Activated CD8-positive, alpha-beta memory T cell treated with anti-CD3 and anti-CD28 coated beads, Interleukin-2, amount 50 U/mL, for 4 hours (primary cell): ENCODE measurements at places on chromosomes 2 and 18.

- DNase-seq = no peak
Observed at GRCh38 chr2:215851082-215851481, 162.3 kb downstream of the MREG start.

DNA sequence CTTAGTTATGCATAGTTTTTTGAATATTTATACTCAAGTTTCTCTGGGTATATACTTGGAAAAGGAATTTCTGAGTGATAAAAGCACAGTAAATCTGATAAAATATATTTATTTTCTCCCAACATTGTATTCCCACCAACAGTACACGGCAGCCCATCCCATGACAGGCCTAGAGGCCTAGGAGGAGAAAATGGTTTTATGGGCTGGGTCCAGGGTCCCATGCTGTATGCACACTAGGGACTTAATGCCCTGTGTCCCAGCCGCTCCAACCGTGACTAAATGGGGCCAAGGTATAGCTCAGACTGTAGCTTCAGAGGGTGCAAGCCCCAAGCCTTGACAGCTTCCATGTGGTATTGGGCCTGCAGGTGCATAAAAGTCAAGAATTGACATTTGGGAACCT, 1007.7 kb downstream of the DSC3 start:
- DNase-seq = no peak

DNA sequence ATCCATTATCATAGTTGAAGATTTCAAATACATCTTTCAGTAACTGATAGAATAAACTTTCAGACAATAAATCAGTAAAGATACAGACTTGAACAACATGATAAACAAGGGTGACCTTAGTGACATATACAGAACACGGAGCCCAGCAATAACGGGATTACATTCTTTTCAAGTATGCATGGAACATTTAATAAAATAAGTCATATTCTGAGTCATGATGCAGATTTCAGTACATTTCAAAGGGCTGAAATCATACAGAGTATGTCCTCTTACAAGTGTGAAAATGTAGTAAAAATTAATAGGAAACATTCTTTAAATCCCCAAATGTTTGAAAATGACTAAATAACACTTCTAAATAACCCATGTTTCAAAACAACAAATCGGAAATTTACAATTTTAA, 17.2 kb upstream of the KLHL29 start:
- no peak for DNase-seq

GRCh38 chr2:120771111-120771780, 35.6 kb downstream of the GLI2 start:
- peak; percentile 5 for DNase-seq

- no peak for DNase-seq
Observed at GRCh38 chr2:130251535-130251872, 53.3 kb upstream of the TUBA3E start.

GRCh38 chr2:16869711-16870110, 204.1 kb upstream of the CYRIA start:
- DNase-seq = no peak

GRCh38 chr2:102891296-102891695, 129.5 kb downstream of the TMEM182 start:
- DNase-seq = no peak

DNA sequence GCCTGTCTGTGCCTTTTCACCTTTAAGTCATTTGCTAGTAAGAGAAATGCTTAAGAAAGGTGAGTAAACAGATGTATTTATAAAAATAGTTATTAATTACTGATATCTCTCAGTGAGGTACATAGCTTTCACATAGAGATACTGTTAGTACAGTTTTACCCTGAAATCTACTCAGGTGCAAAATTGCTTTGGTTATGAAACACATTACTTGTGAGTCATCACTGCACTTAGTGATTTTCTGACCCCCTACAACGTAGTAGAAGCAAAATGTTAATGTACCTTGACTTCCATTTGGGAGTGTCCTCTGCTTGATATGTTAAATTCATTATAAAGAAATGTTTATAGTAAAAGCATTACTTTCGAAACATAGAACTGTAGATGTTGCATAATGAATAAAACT, 6.5 kb downstream of the GLS start:
- DNase-seq = no peak

- no peak for DNase-seq
Observed at GRCh38 chr2:66536997-66537396, 102.1 kb downstream of the MEIS1 start.

DNA sequence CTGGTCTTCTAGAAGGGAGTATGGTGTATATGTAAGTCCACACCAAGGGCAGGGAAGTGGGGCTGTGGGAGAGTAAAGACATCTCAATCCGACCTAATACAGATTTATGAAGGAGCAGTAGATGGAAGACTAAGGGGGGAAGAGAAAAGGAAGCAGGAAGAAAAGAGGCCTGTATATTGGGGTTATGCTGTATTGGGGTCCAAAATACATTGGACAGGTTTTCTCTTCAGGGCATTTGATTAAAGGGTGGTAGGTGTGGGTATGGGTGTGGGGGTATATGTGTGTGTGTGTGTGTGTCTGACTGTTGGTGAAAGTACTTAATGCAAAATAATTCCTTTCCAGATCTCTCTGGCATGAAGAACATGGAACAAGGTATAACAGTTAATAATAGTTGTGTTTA, 33.6 kb upstream of the SCYGR2 start:
- DNase-seq = no peak

DNA sequence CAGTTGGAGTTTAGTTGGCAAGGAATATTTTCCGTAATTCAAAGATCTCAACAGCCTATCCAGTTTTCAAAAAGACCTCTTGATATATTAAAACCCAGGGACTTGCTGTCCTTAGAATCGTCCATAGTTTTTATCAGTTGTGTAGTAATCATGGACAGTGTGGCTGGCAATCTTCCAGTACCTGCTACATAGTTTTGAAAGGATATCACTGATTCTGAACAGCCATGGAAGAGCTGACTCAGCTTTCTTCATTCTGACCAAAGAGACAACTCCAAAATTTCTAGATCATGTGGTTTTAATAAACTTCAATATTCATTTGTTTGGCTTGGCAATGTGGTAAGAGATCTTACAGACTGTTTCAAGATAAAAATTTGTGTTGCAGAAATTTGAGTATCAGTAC, 616.7 kb downstream of the TDRD15 start:
- no peak for DNase-seq

DNA sequence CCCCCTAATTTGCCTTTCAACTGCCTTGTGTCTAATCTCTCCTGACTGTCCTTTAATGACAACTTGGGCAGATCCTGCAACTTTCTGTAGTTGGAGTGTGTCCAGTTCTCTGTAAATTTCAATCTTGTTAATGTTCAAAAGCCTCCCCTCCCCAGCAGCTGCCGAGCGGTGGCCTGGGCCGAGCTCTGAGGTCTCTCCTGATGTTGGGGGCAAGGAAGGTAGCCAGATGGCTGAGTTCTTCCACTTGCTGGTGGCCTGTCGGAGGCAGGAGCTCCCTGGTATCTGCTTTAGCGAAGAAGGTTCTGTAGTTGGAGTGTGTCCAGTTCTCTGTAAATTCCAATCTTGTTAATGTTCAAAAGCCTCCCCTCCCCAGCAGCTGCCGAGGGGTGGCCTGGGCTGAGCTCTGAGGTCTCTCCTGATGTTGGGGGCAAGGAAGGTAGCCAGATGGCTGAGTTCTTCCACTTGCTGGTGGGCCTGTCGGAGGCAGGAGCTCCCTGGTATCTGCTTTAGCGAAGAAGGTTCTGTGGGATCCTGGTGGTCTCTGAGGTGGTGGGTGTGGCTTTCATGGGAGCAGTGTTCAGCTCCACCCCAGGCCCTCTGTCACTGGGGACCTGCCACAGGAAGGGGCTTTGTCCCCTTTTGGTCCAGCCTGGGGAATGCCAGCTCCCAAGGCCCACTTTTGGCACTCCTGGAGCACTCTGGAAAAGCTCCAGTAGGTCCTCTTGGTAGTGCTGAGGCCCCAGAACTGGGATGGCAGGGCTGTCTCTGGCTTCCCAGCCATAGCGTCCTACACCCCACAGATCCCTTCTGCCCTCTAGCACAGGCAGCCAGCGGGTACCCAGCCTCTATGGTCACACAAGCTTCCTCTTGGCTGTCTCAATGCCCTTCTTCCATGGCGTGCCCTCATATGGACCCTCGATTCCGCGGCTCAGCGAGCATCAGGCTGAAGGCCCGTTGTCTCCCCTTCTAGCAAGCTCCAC, 211.9 kb downstream of the ALPK2 start:
- no peak for DNase-seq

DNA sequence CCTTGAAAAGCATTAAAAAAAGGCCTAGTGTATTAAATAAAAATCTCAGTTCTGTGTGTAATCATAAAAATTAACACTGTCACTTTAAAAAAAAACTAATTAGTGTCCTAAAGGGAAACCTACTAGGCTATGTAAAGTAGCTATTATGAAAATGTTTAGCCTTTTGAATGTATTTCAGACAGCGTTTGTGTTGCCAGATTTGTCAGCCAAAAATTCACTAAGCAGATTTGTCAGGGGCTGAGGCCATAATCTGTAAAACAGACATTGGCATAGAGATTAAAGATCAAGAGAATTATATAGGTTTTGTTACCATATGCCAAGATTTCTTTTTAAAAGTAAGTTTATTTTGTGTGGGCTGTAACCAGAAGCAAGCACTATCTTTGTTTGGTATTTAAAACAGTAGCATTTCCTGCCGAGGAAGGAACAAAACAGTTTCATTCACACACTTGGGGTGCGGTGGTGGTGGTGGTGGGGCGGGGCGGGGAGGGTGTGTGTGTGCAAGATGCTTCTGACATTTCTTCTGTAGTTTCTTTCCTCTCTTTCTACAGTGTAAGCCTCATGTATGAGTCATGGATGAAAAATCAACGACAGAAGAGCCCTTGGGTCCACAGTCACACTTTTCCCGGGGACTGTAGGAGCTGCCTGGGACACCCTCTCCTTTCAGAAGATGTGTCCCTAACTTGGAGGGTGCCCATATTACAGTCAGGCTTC, 328.5 kb upstream of the FANCL start:
- DNase-seq = no peak

DNA sequence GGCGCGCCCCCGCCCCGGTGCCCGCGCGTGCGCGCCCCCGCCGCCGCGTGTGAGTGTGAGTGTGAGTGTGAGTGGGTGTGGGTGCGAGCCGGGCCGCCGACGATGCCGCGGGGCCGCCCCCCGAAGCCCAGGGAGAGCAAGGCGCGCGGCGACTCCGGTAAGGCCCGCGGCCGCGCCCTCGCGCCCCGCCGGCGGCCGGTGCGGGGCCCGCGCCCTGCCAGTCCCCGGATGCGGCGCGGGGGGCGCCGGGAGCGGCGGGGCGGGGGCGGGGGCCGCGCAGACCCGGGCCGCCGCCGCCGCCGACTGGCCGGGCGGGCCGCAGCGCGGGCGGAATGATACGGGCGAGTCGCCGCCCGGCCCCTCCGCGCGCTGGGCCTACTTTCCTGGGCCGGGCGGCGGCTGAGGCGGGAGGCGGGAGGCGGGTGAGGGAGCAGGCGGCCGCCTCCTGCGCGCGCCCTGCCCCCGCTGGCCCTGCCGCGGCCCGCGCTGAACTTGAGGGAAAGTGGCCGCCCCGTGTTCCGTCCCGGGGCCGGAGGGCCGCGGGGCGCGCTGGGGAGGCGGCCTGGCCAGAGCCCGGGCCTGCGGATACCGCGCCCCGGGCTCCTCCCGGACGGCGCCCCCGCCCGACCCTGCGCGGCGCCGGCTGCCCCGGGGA, at the start of gene ZNF236:
ZNF236 (plus strand) TSS at position 52 of the 655 bp plus-strand sequence; CDS start at position 103, 51 bp downstream.
- peak; percentile 74 for DNase-seq

DNA sequence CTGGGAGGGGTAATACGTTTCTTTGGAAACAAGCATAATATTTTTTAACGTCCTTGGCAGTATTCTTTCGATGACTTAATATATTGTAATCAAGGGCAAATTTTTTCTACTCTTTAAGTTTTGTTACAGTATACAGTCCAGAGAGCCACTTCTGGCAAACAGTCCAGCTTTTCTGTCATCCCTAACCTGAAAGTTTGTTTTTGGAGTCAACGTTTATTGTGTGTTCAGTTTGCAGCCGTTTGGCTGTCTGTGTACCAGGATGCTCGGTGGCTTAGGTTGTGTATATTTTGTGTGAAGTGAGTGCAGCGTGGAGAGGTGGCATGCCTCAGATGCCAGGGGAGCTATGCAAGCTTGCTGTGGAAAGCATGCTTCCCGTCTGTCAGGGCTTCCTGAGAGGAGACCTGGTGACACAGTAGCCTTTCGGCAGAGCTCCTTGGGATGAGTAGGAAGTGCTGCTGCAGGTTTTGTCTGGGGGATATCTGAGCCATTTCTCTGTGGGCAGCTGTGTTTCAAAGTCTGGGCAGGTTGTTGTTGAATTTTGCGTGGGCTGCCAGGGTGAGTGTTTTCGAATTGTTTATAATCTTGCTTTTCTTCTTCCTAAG, 14.7 kb downstream of the MAP3K20 start:
- DNase-seq = no peak

DNA sequence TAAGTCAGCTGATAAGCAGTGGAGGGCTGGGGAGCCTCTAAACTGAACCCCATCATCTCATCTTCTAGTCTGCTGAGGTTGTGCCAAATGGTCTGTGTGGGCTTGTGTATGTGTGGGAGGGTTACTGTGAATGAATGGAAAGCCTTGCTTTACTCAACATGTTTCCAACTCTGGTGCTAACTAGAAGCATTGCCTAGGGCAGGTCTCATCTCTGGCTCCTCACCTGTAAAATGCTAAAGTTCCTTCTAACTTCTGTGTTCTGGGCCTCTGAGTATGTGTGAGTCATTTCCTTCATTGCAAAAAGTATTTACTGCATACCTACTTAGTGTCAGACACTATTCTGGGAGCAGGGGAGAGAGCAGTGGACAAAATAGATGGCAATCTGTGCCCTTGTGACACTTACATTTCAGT, 1.3 kb downstream of the LIPG start:
- DNase-seq = no peak

DNA sequence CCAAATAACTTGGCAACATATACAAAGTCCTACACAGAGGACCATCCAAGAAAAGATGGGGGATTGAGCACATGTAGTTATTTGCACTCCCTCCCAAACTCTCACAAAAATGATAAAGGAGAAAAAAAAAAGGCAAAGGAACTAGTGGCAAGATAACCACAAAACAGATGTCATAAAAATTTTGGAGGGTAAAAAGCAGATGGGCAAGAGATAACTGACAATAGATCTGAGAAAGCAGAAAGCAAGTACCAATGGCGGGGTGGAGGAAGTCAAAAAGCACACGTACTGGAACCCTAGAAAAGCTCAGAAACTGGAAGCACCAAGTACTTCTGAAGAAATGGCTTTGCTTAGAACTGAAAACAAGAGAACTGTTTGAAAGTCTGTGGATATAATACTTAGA, 82.0 kb downstream of the WDPCP start:
- no peak for DNase-seq

- no peak for DNase-seq
Observed at GRCh38 chr2:15645300-15645699, 53.6 kb downstream of the DDX1 start.

DNA sequence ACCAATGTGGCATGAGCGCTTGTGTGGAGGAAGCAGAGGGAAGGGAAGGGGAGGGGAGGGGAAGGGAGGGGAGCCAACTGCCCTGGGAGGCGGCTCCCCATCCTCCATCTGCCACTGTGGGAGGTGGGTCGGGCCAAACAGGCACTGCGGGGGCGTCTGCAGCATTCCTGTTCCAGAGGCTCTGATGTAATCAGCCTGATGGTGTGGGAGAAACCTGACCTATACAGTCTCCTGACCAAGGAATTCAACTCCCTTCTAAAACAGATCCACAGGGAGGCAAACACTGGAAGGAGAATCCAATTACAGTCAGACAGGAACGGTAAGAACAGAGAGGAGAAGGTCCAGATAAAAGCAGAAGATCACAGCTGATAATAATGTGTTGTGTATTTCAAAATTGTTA, 88.8 kb downstream of the CD8B2 start:
- no peak for DNase-seq

- no peak for DNase-seq
Observed at GRCh38 chr18:70041459-70042050, 93.9 kb upstream of the CD226 start.
